ENCODE measurements at places on chromosomes 11 and 22.
A peak's percentile ranks its signal among the peaks of the same experiment; 100 is the strongest.

GRCh38 chr11:60910281-60910687 is 3.7 kb upstream of the TMEM109 start:
- no peak for DNase-seq

DNA sequence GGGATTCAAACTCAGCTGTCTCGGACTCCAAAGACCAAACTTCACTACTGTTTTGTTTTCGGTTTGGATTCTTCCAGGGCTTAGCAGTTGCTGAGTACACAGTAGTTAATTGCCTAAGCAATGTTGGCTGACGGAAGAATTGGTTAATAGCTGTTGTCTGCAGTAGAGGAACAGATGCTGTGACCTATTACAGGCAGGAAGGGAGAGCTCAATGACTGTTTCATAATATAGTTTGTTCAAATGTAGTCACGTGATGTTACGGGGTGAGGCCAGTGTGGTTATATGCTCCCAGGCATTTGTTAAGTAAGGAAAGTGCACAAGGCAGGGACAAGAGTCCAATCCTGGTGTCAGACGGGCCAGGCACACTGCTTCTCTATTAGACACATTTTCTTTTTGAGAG is 222.6 kb upstream of the CCDC90B start:
- no peak for DNase-seq

DNA sequence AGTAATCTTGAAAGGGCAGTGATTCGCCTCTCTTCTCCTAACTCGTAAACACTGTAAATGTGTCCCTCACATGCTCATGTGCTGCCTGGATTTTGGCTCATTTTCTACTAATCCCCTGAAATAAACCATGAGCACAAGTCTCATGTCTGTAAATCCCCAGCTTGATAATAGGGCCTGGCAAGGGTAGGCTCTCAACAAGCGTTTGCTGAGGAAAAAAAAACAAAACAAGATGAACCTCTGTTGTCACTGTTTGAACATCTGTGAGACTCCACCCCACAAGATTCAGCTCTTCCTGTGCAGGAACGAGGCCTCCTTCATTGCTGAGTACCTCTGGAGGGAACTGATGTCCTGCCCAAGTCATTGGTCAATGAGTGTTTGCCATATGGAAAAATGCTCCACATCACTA is 4.5 kb upstream of the CYB5R2 start:
- DNase-seq, result no peak

GRCh38 chr11:107018902-107019493 is 722 bp upstream of the GUCY1A2 start:
- no peak for DNase-seq

DNA sequence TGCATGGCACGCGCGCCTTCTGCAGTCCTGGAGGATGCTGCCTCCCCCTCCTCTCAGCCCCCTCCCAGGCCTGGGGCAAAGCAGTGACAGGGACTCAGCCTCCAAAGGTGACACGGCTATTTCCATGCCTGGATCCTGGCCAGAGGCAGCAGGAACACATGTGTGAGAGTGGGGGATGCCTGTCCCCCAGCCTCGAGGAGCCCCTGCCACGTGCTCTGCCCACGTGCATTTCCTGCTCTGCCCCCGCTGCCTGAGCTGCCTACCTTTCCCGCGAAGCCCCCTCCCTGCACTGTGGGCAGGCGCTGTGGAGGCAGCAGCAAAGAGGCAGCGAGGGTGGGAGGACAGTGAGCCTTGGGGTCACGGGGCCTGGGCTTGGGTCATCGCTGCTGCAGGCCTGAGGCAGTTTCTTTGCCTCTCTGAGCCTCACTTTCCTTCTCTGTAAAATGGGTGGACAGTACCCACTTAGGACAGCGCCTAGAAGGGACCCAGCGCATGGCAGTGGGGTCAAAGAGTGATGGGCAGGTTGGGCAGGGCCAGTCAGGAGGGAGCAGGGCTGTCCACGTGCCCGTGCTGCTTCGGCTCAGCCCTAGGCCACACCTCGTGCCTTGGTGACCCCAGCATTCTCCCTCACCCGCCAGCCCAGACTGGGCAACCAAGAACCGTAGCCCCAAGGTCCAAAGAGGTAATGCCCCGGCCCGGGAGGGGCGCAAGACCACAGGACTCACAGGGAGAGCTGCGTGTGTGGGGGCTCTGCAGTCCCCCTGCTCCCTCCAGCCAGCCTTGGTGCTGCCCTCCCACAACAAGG is 48.6 kb downstream of the FLRT1 start:
- no peak for DNase-seq

- no peak for DNase-seq
Observed at GRCh38 chr11:117166491-117166890, 12.1 kb upstream of the SIDT2 start.

DNA sequence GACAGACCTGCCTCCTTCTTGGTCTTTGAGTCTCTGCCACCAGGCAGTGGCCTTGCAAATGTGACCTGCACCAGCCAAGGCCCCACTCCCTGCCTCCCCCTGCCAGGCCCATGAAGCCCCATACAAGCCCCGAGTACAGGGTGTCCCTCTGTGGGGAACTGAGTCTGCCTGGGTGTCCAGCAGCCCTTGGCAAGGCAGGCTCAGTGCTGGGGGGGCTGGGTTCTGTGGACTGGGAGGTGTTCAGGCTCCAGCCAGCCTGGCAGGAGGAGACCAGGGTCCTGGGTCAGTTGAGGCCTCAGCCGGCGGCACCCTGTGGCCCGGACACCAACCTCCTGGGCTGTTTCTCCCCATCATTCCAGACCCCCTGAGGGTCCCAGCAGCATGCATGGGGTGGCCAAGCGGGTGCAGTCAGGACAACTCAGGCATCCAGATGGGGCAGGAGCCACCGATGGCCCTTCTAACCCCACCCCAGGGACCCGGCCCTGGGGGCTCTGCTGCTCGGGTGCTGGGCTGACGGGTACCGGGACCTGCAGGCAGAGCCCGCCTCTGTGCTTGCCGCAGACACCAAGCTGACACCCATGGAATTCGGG is 5.7 kb downstream of the MUC5AC start:
- no peak for DNase-seq

DNA sequence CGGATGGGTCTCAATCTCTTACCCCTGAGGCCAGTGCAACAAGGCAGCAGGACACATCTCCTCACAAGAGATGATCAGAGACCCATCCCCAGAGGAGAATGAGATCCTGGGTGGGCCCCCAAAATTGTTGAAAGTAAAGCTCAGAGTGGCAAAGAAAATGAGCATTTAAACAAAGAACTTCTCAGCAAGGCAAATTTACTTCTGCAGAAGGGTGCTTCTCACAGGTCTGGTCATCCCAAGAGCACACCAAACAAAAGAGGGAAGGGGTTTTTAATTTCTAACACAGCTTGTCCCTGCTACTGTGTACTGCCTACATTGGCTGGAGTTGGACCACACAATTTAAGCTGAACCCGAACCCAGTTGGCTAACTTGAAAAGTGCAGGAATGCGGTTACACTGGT is 1628.6 kb upstream of the RAG2 start:
- DNase-seq, result no peak

- no peak for DNase-seq
Observed at GRCh38 chr11:69594481-69594880, 46.5 kb upstream of the CCND1 start.

DNA sequence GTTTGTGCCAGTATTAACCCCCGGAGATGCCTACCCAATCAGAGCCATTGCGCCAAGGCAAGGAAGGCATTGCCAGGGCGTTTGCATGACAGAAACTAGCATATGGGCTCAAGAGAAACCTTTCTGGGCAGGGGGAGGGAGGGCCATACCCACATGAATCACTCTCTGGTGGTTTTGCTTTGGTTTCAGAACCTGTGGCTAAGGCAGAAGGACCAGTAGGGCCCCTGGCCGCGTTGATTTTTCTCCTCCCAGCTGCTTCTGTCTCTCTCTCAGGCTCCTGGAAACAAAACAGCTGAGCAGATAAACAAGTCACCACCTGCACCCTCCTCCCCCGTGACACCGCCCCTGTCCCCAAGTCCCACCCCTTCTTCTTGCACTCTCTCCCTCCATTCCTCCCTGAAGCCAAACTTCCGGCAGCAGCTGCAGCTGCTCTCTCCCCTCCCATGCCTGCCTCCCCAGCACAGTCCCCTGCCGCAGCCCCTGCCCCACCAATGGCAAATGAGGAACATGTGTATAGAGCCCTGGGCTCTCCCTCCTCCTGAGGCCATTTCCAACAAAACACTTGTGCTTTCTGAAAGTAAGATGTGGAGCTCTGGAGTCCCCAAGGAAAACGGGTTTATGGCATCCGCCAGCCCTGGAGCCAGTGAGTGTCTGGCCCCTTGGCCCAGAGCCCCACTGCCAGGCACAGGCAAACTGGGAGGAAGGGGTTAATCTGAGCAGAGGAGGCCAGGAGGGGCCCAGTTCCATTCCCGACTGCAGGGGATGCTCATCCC is 39.0 kb upstream of the ADA2 start:
- no peak for DNase-seq

- peak; percentile 46 for DNase-seq
Observed at GRCh38 chr22:43343262-43343669, at the start of gene SCUBE1. TSS of gene SCUBE1 (minus strand) at chr22:43343372. CDS start at chr22:43343261, 111 bp downstream.

GRCh38 chr22:24843048-24843447 is 37.0 kb downstream of the SGSM1 start:
- no peak for DNase-seq

DNA sequence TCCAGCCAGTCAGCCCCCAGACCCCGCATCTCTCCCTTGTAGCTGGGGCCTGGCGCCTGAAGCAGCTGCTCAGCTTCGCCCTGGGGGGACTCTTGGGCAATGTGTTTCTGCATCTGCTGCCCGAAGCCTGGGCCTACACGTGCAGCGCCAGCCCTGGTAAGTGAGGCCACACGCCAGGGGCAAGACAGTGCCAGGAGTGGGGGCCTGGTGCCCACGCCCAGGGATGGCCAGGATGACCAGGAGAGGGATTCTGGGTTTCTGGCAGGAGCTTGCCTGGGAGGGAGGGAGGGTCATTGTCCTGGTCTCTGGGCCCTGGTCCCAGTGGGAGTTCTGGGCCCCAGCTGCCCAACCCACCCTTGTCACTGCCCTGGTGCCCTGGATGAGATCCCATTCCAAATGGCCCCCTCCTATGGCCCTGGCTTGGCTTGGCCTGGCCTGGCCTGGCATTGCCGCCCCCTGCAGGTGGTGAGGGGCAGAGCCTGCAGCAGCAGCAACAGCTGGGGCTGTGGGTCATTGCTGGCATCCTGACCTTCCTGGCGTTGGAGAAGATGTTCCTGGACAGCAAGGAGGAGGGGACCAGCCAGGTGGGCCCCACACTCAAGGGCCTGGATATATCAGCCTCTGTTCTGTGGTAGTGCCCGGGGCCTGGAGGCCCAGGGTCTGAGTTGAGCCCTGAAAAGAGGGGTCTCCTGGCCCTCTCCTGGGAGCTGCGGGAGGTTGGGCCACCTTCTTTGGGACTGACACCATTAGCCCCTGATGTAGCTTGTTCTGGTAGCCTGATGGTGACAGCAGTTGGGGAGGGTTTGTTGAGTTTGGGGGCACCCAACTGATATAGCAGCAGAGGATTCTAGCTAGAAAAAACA is 3.7 kb downstream of the SLC39A13 start:
- DNase-seq, result peak; percentile 47

- DNase-seq, result no peak
Observed at GRCh38 chr22:19905347-19906276, 36.0 kb upstream of the COMT start.

DNA sequence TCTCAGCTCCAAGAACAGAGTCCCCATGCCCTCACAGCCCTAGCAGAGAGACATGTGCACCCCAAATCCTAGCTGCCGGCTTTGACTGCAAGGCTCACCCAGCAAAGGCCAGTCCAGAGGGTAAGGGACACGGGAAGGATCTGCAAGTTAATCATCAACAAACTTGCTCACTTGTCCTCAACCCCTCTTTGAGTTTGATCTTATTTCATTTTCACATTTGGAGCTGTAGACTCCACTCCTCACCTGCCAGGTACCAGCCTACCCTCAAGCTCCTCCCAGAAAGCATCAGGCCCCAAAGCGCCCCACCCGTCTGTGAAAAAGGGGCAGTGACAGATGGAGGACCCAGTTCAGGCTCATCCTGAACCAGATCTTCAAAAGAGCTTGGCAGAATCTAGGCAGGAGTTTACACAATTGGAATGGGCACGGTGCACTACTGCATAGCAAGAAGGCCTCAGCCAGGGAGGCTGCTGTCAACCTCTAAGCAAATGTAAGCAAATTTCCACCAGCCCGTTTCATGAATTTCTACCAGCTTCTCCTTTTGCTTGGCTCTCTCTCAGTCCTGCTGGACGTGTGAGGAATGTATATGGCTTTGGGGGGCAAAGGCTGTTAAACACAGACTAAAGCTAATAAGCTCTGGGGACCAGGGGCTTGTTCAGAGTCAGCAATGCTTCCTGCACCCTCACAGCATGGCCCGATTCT is 5.5 kb downstream of the EHD1 start:
- no peak for DNase-seq

- no peak for DNase-seq
Observed at GRCh38 chr11:117428186-117428855, 100.7 kb downstream of the CEP164 start.

DNA sequence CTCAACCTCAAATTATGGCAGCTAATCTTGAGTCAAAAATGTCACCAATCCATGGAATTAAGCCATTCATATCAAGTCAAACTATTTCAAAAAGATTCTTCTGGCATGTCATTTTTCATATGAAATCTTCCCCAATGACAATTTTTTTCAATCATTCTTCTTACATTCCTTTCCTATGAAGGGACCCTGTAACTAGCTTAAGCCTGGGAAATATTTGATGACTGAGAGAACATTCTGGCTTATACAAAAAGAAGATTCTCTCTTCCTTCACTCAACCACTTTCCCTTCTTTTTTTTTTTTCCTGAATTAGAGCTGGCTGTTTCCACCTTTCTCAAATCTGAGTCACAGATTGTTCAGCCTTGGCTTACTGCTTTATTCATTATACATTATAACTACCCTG is 903.7 kb downstream of the FAM181B start:
- DNase-seq, result no peak

GRCh38 chr11:126173257-126173656 is 38.2 kb downstream of the RPUSD4 start:
- no peak for DNase-seq

DNA sequence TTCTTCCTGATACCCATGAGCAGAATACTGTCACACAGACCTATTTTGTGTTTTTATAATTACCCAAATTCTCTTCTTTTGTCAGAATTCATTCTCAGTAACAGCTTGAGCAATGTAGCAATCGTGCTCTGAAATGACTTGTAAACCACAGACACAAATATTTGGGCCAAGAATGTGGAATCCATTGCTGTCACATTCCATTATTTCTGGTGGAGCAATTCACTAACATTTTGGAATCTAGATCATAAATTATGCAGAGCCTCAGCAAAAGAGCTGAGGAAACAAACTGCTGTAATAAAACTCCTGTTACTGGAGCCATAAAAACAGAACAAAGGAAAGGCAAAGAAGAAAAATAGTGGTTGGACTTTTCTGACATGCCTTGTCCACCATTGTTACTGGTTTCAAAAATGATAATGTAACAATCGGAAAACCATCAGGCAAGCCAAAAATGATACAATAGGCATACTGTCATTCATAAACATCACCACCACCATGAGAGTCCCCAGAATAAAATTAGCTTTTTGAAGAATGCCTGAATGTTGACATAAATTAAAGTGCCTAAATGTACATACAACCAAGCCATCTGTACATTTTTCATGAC is 223.4 kb upstream of the PITPNB start:
- no peak for DNase-seq
